Activated CD4-positive, alpha-beta T cell treated with anti-CD3 and anti-CD28 coated beads, Interleukin-2, amount 50 U/mL, for 16 hours (primary cell): ENCODE measurements at places on chromosomes 5 and 9.

GRCh38 chr5:168110870-168111832 is 180.3 kb upstream of the WWC1 start:
- no peak for DNase-seq

GRCh38 chr5:140178086-140178410 is 3.1 kb downstream of the CYSTM1 start:
- no peak for DNase-seq

DNA sequence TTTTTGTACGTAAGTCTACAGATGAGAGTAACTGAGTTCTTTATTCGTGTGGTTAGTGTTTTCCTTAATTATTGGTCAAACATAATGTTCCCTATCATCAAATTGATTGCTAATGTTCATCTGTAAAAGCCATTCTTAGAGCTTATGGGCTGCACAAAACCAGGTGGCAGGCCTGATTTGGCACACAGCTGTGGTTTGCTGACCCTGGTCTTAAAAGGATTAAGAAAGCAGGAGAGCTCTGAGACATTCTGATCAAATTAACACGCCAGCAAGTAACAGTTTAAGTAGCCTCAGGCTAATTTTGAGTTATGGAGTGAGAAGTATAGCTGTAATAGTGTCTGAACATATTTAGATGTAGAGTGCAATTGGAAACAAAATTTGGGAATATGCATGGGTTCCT is 63.2 kb downstream of the PRR16 start:
- DNase-seq, result no peak

DNA sequence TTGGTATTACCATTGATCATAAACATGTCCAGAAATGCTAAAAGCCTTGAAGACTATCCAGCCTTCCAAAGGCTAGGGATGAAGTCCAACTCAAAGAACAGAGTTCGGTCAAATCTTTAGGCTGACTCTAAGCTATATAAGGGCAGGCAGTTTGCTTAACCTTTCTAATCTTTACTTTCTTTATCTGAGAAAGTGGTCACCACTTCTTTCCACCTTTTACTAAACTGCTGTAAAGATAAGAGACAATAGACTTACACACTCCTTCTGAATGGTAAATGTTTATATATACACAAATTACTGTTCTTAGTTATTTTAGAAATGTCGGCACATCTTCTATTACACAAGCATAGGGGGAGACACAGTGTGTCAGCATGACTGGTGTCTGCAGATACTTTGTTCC is 100.4 kb downstream of the NREP start:
- no peak for DNase-seq

DNA sequence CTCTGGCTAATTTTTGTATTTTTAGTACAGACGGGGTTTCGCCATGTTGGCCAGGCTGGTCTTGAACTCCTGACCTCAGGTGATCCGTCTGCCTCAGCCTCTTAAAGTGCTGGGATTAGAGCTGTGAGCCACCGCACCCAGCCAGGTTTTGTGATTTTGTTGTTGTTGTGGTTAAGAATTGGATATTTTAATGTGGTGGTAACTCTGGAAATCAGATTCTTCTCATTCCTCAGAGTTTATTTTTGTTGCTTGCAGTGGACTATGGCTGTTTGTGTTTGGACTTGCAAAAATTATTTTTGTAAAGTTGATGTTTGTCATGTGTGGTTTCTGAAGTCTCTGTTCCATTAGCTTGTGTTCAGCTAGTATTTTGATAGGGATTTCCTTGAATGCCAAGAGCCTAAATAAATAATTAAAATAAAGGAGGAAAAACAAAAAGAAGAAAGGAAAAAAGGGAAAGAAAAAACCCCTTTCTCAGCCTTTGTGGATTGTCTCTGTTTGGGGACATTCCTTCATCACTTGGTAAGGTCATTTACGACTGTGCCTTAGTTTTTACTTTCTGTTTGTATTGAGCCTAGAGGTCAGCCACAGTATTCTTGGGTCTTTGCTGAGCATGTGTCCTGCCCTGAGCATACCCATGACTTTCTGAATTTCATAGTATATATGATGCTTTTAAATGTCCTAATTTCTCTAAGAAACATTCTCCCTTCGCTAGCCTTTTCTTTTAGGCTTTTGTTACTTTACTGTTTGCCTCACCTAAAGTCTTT is 37.3 kb downstream of the PBX3 start:
- DNase-seq, result no peak
